ENCODE measurements at places on chromosomes 6 and 20.

DNA sequence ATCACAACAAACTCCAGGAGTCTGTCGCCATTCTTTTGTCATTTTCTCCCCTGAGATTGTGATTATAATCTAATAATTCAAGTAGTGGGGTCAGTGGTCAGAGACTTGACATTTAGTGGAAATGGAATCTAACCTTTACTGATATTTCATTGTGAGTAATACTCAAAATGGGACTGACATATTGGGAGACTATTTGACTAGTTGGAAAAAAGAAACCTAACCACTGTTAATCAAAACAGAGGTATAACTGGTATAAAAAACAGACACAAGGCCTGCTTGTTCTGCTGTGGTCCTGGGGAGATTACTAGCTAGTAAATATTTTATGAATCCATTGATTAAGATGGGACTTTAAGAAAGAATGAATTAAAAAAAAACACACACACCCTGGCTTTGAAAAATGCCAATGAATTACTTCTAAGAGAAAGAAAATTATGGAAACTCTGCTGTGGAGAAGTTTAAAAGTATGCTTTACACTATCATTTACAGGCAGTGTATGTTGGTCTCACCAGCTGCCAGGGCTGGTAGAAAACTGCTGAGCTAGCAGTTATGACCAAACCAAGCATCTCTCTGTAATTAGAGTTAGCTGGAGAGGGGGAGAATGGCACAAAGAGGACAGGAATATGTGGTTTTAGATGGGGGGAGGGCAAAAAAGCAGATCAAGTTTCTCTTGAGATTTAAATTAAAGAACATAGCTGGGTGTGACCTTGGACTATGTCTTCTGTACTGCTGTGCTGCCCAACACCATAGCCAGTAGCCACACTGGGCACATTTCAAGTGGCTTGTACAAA is 103.7 kb downstream of the FYN start:
- no peak for DNase-seq

DNA sequence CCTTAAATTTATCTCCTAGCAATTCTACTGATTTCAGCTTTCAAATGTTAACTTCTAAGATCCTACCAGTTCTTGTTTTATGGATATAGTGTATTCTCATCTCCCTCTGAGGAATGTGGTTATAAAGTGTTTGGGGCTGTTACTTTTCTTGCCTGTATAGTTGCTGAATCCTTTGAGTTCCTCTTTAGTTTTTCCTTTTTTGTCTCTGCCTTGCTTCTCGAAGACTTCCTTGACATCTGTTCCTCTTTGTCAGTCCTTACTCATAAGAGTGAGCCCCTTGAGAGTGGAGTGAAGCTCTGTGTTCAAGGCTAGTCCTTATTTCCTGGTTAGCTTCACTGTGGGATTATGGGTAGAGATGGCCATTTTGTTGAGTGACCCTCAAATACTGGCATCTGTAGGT is 84.6 kb downstream of the ELOVL4 start:
- DNase-seq: no peak

- DNase-seq: peak; percentile 84
These were observed 72.9 kb upstream of the DTNBP1 start for GRCh38 chr6:15735567-15736265.

- peak; percentile 70 for DNase-seq
These were observed 65.6 kb downstream of the STMND1 start for GRCh38 chr6:17167327-17167979.

GRCh38 chr6:134424798-134425170 is 106.9 kb upstream of the SGK1 start:
- no peak for DNase-seq

DNA sequence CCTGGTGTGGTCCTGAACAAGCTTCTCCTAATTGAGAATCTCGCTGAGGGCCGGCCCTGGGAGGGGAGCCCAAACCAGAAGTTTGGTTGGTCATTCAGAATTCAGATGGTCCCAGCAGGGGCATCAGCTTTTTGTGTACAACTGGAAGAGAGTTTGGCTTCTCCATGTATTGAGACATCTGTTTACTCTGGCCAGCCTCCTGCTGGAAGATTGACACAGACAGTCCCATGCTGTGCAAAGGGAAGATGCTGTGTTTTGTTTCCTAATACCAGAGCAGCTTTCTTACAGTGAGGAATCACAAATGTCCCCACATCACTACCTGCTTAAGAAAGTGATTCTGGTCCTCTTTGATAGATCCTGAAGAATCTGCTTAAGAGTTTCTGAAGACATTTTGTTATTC is 97.8 kb downstream of the PLEKHG1 start:
- no peak for DNase-seq

DNA sequence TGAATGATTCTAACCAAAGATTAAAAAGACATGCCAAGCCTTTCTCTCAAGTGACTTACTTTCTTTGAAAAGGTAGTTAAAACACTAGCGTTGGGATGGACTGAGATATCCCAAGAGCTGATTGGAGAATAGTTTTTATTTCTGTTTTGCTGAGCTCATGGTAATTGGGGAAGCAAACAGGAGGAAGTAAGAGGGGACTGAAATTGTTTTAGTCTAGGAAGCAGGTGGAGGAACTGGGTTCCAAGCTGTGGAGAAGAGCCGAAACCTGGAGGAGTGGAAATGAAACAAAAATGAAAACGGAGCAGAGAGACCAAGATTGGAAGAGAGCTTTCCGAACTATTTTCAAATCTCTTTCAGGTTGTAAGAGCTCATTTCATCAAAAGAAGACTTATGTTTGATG is 59.9 kb upstream of the TENT5A start:
- DNase-seq: no peak

GRCh38 chr6:70210462-70210861 is 92.4 kb downstream of the COL9A1 start:
- peak; percentile 4 for DNase-seq

- no peak for DNase-seq
These were observed 36.8 kb upstream of the CLIC5 start for GRCh38 chr6:46052479-46052878.

GRCh38 chr20:49534255-49534712 is 33.7 kb downstream of the PTGIS start:
- DNase-seq: peak; percentile 47

DNA sequence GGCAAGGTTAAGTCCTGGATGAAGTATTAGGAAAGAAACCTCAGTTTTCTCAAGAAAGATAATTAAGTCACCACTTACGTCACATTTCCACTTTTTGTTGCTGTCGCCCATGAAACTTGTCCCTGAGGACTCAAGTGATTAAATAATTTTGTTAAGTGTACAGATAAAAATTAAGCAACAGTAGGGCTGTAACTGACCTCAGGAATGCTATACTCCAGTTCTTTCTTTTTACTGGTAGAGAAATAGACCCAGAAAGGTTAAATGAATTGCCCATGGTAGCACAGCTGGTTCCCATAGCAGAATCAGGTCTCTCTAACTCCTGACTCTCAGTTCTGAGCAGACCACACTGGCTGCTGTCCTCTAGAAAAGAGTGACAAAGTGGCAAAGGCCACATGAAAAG is 54.5 kb downstream of the CLIC5 start:
- DNase-seq: peak; percentile 21

GRCh38 chr20:8130840-8131526 is 1.1 kb upstream of the PLCB1 start:
- no peak for DNase-seq

- DNase-seq: no peak
These were observed 19.1 kb upstream of the RIN2 start for GRCh38 chr20:19738951-19739350.

DNA sequence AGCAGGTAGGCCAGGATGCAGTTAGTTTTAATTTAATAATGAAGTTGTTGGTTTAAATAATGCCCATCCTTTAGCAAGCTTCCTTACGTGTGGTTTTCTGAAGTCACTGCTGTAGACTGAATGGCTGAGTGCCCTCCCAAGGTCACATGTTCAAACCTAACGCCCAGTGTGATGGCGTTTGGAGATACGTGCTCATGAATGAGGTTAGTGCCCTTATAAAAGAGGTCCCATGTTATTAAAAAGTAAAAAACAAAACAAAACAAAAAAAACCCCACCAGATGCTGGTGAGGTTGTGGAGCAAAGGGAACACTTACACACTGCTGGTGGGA is 16.3 kb downstream of the LRP11 start:
- no peak for DNase-seq

DNA sequence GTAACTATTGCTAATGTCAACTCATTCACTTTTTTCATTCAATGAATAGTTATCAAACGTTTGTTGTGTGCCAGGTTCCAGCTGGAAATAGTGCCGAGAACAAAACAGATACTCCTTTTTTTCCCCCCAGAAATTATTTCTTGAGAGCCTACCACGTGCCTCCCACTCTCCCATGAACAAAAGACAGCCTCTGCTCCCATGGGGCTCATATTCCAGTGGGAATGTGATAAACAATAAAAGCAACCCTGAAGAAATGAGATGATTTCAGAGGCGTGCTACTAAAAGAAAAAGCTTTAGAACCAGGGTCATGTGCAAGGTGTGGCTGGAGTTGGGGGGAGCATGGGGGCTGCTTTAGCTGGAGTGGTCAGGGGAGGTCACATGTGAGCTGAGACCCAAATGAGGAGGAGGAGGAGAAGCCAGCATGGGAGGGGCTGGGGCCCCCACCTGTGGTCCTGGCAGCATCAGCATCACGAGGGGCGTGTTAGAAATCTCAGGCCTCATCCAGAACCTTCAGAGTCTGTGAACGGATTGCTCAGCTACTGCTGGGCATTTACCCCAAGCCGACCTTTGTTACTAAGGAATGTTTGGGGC is 157.4 kb downstream of the EYA2 start:
- DNase-seq: no peak

GRCh38 chr6:42509765-42510164 is 54.1 kb upstream of the UBR2 start:
- no peak for DNase-seq

Measured in fibroblast of lung (primary cell).